ENCODE measurements at places on chromosomes 13 and 19.

- DNase-seq: no peak
These were observed 453.3 kb downstream of the TSHZ3 start for GRCh38 chr19:30895946-30896345.

- no peak for DNase-seq
These were observed 5.2 kb upstream of the ADPRHL1 start for GRCh38 chr13:113458253-113459065.

DNA sequence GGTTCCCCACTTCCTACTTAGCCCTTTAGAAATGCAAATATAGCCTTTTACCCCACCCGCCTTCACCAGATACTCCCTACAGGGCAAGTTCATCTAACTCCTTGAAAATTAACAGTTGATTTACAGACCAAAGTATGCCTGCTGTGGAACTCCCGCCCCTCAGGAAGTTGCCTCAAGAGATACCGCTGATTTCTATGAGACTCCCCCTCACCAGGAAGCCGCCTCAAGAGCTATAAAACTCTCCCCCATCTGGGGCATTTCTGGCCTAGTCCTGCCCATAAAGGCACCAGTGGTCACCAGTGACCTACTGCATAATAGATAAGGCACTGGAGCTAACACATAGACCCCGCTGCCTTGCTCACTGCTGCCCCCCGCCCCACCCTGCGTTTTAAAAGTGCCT, 201.7 kb upstream of the UBL3 start:
- no peak for DNase-seq

GRCh38 chr13:24271601-24272451, 37.6 kb upstream of the C1QTNF9 start:
- DNase-seq: no peak

Measured in NCI-H2171 (cell line).